NCI-H2171 (cell line): ENCODE measurements at places on chromosomes 6 and 20.
A peak's percentile ranks its signal among the peaks of the same experiment; 100 is the strongest.

GRCh38 chr6:149200282-149200945 is 117.1 kb upstream of the TAB2 start:
- DNase-seq = peak; percentile 14

DNA sequence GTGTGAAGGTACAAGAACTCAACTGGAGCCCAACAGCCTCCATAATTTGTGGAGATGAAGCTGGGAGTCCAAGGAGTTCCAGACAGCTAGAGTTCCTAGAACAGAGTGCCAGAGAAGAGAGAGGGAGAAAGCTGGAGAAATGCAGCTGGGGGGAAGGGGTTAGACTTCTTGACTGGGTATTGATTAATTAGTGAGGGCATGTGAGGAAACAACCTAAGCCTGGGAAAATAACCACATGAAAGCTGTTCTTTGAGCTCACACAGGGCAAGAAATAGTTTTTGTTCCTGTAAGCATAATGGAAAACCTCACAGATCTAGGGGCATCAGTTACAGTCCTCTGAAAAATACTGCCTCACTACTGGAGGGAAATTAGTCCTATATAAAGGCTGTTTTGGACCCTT is 230.5 kb upstream of the FKBP1C start:
- no peak for DNase-seq

DNA sequence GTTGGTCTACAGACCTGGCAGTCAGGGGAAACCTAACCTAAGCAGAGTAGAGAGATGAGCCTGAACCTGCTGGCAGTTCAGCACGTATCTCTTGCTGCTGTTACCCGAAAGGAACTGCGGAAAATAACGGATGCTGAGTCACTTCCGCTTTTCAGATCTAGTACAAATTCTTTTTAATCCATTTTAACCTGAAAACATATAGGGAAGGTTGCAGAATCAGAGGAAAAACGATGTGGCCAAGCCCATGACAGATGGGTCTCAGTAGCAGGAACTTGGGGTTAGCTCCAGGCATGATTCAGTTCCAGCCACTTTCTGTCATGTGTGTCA is 351.9 kb upstream of the PRND start:
- DNase-seq = no peak

- DNase-seq = no peak
Measured at GRCh38 chr6:139277161-139277560, 14.6 kb downstream of the TXLNB start.

DNA sequence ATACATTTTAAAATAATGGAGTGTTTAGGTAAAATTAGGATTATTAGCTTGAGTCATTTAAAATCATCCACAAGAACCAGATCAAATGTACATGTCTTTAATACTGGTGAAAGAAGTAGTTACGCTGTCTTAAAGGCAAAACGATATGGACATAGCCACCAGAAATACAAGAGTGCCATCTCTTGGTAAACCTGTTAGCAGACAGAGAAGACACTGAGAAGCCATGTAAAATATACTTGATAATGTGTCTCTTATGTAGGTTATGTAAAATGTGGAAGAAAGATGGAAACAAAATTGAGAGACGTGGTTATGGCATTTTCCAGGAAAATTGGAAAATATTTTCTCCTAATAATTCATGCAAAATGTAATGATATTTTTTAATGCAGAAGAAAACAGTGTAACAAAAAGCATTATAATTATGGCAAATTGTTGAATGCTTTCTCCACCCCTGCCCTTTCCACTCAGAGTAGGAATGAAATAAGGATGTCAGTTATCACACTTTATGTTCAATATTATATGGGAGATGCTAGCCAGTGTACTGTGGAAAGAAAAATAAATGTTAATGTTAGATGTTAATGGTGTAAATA is 12.2 kb upstream of the SLC17A2 start:
- no peak for DNase-seq
